ENCODE measurements at places on chromosomes 12 and 14. TPM values are rescaled to one million over a fixed set of nuclear protein-coding genes. Genes with fewer than 3 reads are reported as not detected.

Gene HAL
- 0.09 TPM for total RNA-seq

Gene PRKD1
- total RNA-seq, result 11.5 TPM

Gene CMA1
- total RNA-seq, result not detected

Gene PLBD1
- 3.4 TPM for total RNA-seq

Gene MAP1LC3B2
- total RNA-seq, result not detected

Gene SELPLG
- 1.5 TPM for total RNA-seq

Gene AICDA
- total RNA-seq, result not detected

Gene BICDL1
- 1.8 TPM for total RNA-seq

Gene MFAP5
- total RNA-seq, result 220 TPM

Gene C12orf42
- not detected for total RNA-seq

Gene CDK4
- total RNA-seq, result 208 TPM

Gene CLEC4D
- not detected for total RNA-seq

Gene VASH1
- total RNA-seq, result 4.4 TPM

Gene LRRK2
- 22.1 TPM for total RNA-seq

Gene RPGRIP1
- not detected for total RNA-seq

Gene DLK1
- total RNA-seq, result 0.09 TPM

Gene PAH
- total RNA-seq, result not detected

Gene RPS6KL1
- 0.09 TPM for total RNA-seq

Gene ABCD2
- 0.25 TPM for total RNA-seq

Gene CLECL1
- not detected for total RNA-seq

Gene IAPP
- not detected for total RNA-seq

Gene DPY19L2
- total RNA-seq, result 2.3 TPM

Gene APOF
- not detected for total RNA-seq

Gene HSP90AA1
- 323 TPM for total RNA-seq

Gene LRRC10
- total RNA-seq, result not detected

Gene DDHD1
- 47.8 TPM for total RNA-seq

Gene SERPINA9
- not detected for total RNA-seq

Gene CCNB1IP1
- total RNA-seq, result 38.6 TPM

Gene NAB2
- total RNA-seq, result 41.8 TPM

Gene GPATCH2L
- 47.9 TPM for total RNA-seq

Gene TPH2
- not detected for total RNA-seq

Gene KRT3
- not detected for total RNA-seq

Gene GPRC5D
- not detected for total RNA-seq

Gene WDR20
- 12.9 TPM for total RNA-seq

Gene BHLHE41
- 9.2 TPM for total RNA-seq

Gene ADSS1
- total RNA-seq, result 4.8 TPM

Gene CLEC4C
- not detected for total RNA-seq

Gene CLEC7A
- total RNA-seq, result not detected

Gene PLA2G1B
- not detected for total RNA-seq

Measured in fibroblast of the aortic adventitia (primary cell).